ENCODE measurements at places on chromosomes 3 and 15. TPM values are rescaled to one million over a fixed set of nuclear protein-coding genes. Genes with fewer than 3 reads are reported as not detected.
A peak's percentile ranks its signal among the peaks of the same experiment; 100 is the strongest.

GOLGA8G gene
- total RNA-seq = not detected

CLRN1 gene
- total RNA-seq = not detected

KLHL40 gene
- not detected for total RNA-seq

DNA sequence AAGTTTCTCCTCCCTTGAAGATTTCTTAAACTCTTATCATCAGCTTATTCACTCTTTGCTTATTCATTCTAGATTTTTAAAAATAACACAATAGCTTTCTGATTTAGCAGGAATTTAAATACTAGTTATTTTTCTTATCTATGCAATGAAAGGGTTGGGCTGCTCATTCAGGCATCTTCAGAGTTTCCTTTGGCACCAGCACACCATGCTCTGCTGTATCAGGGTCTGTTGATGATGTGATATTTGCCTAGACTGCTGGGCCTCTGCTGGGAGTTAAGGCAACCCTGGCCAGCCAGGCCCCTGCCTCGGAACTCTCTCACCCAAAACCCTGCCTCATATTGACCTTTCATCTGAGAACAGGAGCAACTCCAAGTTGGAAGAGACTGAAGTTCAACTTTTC lies 35.0 kb downstream of the DRD3 start:
- H3K4me1 ChIP-seq = peaks cover 10% of the 10 kb centered on the region
- peak overlapping the region; percentile 40 for H3K27ac ChIP-seq
- no peaks in the 10 kb centered on the region for H3K27me3 ChIP-seq

AGBL1 gene
- total RNA-seq = not detected

GOLGA6L4 gene
- total RNA-seq = 4.9 TPM

NISCH gene
- 95.9 TPM for total RNA-seq

LRRIQ4 gene
- total RNA-seq = not detected

DNA sequence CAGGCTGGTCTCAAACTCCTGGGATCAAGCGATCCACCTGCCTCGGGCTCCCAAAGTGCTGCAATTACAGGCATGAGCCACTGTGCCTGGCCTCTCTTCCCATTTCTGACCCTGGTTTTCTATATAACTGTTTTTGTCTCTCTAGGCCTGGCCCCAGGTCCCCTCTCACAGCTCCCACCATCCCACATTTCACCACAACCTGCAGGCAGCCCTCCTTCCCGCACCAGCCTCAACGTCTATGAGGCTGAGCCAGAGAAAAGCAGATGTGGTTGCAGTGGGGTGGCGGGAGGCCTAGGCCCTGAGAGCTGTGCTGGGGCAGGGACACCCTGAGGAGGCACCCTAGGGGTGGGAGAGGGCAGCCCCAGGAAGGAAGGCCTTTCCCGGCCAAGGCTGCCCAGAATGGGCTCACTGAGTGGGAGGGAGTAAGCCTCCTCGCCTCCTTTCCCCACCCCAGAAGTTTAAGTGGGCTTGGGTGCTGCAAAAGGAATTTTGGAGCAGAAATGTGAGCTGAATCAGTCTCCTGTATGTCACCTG lies 99.7 kb downstream of the LSM3 start:
- no peaks in the 10 kb centered on the region for H3K36me3 ChIP-seq
- H3K27me3 ChIP-seq = no peaks in the 10 kb centered on the region
- no peak for DNase-seq
- no peaks in the 10 kb centered on the region for H3K4me1 ChIP-seq

NIT2 gene
- 39.0 TPM for total RNA-seq

GRCh38 chr15:27589260-27589659 lies 509.9 kb downstream of the OCA2 start:
- H3K36me3 ChIP-seq = no peaks in the 10 kb centered on the region
- H3K27me3 ChIP-seq = no peaks in the 10 kb centered on the region
- H3K27ac ChIP-seq = no peak overlapping the region
- no peak for DNase-seq

- no peak overlapping the region for H3K27ac ChIP-seq
- no peak for DNase-seq
- H3K36me3 ChIP-seq = no peaks in the 10 kb centered on the region
- H3K4me3 ChIP-seq = no peak overlapping the region
These were observed 20.2 kb upstream of the NUP210 start for GRCh38 chr3:13440204-13440817.

DNA sequence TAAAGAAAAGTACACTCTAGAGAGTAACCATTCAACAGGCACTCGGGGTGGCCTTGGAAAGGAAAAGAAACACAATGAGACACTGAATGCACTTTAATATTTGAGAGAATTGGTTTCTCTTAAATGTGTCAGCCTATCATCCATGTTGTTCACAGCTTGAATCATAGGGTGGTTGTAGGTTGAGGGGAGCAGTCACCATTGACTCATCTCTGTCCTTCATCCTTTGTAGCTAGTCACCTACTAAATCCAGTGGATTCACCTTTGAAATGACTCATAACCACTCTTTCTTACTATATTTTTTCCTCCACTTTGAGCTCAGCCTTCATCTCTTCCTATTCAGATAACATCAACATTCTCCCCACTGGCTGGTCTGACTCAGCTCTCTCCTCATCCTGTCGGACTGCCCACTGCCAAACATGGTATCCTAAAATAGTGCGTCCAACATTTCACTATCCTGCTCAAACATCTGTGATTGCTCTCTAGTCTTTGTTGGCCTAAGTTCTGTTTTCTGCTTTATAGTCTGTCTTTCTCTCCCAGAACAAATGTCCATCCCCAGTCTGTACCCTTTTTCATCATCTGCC lies 182.7 kb upstream of the GADL1 start:
- no peak overlapping the region for H3K4me3 ChIP-seq
- no peak overlapping the region for H3K27ac ChIP-seq
- H3K36me3 ChIP-seq = no peaks in the 10 kb centered on the region
- DNase-seq = no peak
- H3K4me1 ChIP-seq = no peaks in the 10 kb centered on the region

DNA sequence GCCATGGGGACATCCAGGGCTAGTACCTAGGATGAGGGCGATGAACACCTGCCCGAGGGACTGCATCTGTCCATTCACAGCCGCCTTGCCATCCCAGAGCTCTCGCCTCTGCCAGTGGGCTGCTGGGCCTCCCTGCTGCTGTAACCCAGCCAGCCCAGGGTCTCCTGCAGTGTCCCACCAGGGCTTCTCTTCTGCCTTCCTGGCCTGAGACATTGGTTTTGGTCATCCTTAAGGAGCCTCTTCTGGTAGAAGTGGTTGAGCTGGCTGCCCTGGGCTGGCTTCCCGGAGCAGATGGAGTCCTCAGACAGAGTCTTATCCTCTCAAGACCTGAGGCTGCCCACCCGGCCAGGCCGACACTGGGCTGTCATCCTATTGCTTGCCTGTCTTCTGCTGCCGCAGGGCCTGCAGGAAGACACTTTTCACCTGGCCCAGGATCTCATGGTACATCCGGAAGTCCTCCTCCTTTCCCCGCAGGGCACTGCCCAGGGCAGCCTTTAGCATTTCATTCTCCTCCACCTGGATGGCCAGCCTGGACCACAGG lies 6.1 kb upstream of the HHATL start:
- H3K27me3 ChIP-seq = no peaks in the 10 kb centered on the region
- DNase-seq = no peak
- H3K4me3 ChIP-seq = no peak overlapping the region
- H3K27ac ChIP-seq = no peak overlapping the region
- no peaks in the 10 kb centered on the region for H3K36me3 ChIP-seq

GRCh38 chr15:32682977-32683630 lies 34.7 kb upstream of the GREM1 start:
- H3K27me3 ChIP-seq = no peaks in the 10 kb centered on the region
- H3K4me3 ChIP-seq = no peak overlapping the region
- no peaks in the 10 kb centered on the region for H3K36me3 ChIP-seq
- H3K4me1 ChIP-seq = peaks cover 17% of the 10 kb centered on the region
- H3K27ac ChIP-seq = no peak overlapping the region
- no peak for DNase-seq

TM4SF1 gene
- 227 TPM for total RNA-seq

- H3K4me3 ChIP-seq = no peak overlapping the region
- H3K36me3 ChIP-seq = peaks cover 51% of the 10 kb centered on the region
These were observed 7.7 kb downstream of the FURIN start for GRCh38 chr15:90876046-90876445.

NR2E3 gene
- 0.92 TPM for total RNA-seq

CISH gene
- 4.1 TPM for total RNA-seq

DAPK2 gene
- 10.6 TPM for total RNA-seq

SEMA3F gene
- 25.5 TPM for total RNA-seq
